ENCODE measurements at places on chromosomes 1 and 21.

GRCh38 chr1:168264296-168264695 is 16.4 kb upstream of the TBX19 start:
- DNase-seq = no peak

DNA sequence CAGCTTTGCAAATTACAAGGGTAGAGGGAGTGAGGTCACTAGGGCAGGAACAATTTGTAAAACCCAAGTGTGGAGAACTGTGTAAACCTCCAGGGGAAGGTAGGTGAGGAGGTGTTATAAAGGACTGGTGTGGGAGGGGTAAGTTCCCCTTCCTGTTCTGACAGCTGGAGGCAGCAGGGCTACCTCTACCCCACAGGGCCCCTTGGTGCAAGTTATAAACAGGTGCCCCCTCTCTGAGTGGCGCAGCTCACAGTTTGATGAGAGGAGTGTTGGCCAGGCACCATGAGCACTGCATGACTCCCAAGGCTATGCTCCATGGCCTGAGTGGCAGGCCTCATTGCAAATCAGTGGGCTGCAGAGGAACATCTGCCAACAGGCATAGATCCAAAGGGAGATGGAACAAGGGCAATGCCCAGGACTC is 41.0 kb downstream of the MFSD2A start:
- DNase-seq = no peak

GRCh38 chr21:34100790-34101189 is 27.4 kb downstream of the MRPS6 start:
- no peak for DNase-seq

GRCh38 chr1:102970496-102971078 is 137.7 kb downstream of the COL11A1 start:
- no peak for DNase-seq

- DNase-seq = no peak
These were observed 164.3 kb downstream of the SETD4 start for GRCh38 chr21:35896060-35896459.

DNA sequence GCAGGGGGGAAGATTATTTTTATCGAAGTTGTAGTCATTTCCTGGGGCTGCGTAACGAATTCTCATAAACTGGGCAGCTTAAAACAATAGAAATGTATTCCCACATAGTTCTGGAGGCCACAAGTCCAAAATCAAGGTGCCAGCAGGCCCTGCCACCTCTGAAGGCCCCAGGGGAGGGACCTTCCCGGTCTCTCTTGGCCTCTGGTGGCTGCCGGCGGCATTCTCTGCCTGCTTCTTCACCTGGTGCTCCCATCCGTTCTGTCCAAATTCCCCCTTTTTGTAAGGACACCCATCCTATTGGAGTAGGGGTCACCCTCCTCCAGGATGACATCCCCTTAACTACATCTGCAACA is 92.8 kb downstream of the PDE9A start:
- no peak for DNase-seq

GRCh38 chr1:35838693-35839245 is 31.0 kb downstream of the AGO4 start:
- no peak for DNase-seq

- no peak for DNase-seq
These were observed 62.8 kb upstream of the PDE9A start for GRCh38 chr21:42590431-42591131.

- no peak for DNase-seq
These were observed 192.2 kb upstream of the C8B start for GRCh38 chr1:57157818-57158603.

- no peak for DNase-seq
These were observed 39.5 kb upstream of the CR2 start for GRCh38 chr1:207414606-207415108.

- DNase-seq = peak; percentile 71
These were observed 1.2 kb downstream of the XKR8 start for GRCh38 chr1:27960762-27961645.

GRCh38 chr21:35086357-35086756 is 37.3 kb upstream of the RUNX1 start:
- DNase-seq = no peak

- no peak for DNase-seq
These were observed 150.1 kb downstream of the PLA2G4A start for GRCh38 chr1:186978596-186979556.

DNA sequence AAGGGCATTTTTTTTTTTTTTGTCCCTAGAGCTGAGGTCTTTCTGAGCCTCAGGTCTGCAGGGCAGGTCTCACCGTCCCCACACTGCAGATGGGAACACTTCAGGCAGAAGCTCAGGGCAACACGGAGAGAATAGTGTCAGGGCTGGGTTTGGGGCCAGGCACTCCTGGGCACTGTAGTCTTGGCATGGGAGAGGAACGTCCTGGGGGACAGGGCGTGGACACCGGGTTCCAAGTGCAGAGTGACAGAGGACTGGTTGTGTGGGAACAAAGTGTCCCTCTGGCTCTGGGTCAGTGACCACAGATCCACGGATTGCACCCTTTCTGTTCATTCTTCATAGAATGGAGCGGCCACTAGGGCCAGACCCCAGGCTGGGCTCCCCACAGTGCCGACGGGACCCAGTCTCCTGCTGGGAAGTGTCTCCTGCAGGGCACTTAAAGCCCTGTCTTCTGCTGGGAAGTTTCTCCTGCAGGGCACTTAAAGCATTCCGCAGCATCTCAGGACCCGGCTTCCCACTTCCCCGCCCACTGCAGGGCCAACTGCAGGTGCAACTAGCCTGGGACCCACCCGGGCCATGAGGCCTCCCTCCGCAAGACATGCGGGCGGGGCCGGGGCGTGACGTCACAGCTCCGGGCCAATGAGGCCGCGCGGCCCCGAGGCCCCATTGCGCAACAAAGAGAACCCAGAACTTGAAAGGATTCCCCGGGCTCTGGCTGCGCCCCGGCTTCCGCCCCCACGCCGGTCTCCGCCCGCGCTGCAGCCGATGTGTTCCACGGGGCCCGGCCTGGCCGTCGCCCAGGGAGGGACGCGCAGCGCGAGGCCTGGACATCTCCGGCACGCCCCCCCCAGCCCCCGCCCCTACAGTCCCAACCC is 1.2 kb downstream of the GPR153 start:
- peak; percentile 83 for DNase-seq

DNA sequence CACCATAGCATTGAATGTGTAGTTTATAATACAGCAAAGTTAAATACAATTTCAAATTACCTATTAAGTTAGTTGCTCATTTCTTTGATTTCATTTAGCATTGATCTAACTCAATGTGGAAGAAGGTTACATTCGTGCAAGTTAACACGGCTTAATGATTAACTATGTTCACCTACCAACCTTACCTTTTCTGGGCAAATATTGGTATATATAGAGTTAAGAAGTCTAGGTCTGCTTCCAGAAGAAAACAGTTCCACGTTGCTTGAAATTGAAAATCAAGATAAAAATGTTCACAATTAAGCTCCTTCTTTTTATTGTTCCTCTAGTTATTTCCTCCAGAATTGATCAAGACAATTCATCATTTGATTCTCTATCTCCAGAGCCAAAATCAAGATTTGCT is at the start of gene ANGPTL3:
Gene ANGPTL3, plus strand, starts transcription at position 240 of the 400 bp plus-strand sequence. Its CDS starts 47 bp downstream, at position 287.
- no peak for DNase-seq

Measured in tibial artery (tissue), 4 donors.